T-helper 22 cell (primary cell): ENCODE measurements at places on chromosomes 11 and 22.
A peak's percentile ranks its signal among the peaks of the same experiment; 100 is the strongest.

DNA sequence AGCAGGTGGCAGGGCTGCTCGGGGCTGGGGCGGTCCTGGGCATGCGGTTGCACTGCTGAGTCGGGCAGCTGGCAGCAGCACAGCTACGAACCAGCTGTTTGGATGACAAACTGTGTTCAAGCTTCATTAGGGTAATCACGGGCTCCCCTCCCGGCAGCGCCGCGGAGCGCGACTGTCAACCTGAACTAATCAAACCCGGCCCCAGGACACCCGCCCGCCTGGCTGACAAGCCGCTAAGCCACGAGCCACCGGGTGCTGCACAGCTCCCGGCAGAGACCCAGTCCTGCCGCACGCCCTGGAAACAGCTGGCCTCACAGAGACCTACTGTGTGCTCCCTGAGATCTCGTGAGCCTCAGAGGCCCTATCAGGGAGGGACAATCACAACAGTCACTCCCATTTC lies 60.6 kb upstream of the TCF20 start:
- DNase-seq = no peak

- no peak for DNase-seq
These were observed 144.3 kb upstream of the ANO3 start for GRCh38 chr11:26187639-26188038.

GRCh38 chr22:44952863-44953746 lies 56.7 kb downstream of the PHF21B start:
- no peak for DNase-seq

DNA sequence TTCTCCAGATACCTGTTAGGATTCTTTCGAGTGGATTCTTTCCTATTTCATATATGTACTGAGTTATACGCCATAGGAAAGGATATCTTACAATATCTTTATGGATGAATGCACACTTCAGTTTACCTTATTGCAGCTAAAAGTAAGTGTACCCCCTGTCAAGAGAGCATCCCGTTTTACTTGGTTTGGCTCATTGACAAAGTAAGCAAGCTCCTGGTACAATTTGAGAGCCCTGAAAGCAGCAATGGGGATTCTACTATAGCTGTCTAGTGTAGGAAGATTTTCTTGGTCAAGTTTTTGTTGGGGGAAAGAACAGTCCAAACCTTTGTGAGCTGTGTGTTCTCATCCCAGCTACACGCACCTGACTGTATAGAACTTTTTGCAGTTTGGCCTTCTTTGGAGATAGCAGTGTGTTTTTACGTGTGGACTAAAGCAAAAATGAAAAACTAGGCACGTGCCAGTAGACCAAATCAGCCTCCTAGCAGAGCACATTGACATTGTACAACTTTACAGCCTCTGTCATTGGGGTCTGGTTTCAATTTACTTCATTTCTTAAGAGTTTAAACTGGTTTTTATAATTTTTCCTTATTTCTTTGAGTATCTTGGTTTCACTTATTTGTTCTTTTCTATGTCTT lies 44.0 kb downstream of the PPP6R3 start:
- no peak for DNase-seq

- DNase-seq = no peak
These were observed 1.2 kb downstream of the MSANTD2 start for GRCh38 chr11:124798991-124799347.

DNA sequence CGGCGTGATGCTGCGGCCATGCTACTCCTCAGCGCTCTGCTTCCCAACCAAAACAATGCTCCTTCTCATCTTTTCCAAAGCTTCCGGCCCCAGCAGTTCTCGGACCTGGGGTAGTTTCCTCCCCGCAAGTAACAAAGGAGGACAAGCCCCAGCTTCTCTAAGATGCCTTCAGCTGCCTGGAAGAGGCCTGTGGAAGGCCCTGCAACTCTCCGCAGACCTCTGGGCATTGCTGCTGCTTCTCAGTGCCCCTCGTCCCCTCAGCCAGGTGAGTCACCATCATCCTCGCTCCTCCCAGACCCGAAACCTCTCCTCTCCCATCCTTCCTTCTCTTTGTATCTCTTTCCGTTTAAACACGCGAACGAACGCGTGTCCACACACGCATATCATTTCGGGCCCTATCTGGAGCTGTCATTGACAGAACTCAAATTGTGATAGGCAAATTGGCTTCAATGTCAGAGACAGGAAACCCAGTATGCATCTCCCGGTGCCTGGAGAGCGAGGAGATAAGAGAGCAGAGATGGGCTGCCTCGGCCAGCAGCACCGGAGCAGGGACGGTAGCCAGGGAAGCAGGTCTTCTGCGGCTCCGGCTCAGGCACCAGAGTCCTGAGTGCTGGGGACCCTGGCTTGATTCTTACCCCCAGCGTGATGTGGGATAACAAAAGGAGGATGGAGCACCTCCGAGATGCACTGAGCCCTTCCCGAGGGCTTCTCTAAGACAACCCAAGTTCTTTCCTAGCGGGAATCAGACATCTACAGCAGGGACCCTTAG lies 22.0 kb upstream of the JAM3 start:
- DNase-seq = no peak

GRCh38 chr11:12674936-12675696 lies 895 bp downstream of the TEAD1 start:
- DNase-seq = no peak

DNA sequence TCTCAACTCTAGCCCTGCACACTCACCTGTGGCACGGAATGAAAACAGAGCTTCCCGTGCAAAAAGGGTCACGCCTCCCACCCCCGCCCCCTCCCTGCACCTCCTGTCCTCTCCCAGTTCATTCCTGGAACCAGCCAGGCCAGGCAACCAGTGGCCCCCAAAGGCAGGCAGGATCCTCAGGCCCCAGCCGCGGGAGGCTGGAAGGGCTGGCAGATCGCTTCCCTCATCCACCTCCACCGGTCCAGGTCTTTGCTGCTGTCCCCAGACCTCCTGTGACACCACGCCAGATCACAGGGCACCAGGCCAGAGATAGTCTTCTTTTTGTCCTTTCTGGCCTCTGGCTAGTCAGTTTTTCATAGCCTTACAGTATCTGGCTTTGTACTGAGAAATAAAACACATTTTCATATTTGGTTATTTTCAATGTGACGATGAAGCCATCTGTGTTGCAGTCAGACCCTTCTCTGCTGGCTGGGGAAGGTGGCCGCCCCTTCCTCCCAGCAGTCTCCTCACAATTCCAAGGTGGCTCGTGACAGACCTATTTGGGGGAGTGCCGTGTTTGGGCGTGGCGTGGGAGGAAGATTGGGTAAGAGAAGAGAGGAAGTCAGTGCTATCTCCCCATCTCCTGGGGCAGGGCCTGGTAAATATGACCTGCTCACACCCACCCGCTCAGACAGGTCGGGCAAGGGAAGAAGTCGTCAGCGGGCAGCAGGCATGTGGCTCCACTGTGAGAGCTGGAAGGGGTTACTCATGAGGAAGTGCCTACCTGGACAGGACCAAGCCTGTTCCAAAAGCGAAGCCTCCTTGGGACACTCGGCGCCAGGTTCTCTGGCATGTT lies 9.1 kb downstream of the SSH3 start:
- DNase-seq = peak; percentile 46

- no peak for DNase-seq
These were observed 38.6 kb downstream of the IGF2 start for GRCh38 chr11:2100361-2101170.

DNA sequence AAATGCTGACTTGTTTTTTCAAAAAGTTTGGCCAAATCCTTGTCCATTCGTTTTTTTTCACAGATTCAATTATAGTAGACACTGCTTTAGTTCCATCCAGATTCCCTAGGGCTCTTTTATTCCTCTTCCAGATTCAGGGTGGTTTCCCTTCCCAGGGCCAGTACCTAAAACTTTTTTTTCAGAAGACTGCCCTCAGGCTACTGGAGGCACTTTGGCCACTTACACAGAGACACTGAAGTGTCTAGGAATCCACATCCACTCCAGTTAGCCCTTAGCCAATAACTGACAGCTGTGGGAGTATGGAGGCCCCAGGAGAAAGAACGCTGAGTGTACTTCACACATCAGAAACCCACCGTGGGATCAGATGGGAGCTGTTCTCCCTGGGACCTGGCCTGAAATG lies 77.3 kb downstream of the CCDC34 start:
- DNase-seq = no peak

DNA sequence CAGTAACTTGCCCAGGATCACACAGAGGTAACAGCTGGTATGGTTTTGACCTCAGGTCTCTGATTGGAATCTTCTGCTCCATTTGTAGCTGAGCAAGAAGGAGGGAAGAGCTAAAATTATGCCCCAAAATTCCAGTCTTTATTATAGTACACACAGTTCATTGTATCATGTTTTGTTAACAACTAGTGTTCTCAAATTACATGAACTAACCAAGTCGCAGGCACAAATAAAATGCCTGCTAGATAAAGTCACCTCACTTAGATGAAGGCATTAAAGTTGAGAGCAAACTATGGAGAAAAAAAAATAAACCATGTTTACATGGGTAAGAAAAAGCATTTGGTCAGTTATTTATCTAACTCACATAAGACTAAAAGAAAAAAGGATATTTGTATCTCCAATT lies 58.8 kb downstream of the PDGFD start:
- no peak for DNase-seq

- DNase-seq = no peak
These were observed 29.2 kb upstream of the B3GAT1 start for GRCh38 chr11:134441281-134441680.

DNA sequence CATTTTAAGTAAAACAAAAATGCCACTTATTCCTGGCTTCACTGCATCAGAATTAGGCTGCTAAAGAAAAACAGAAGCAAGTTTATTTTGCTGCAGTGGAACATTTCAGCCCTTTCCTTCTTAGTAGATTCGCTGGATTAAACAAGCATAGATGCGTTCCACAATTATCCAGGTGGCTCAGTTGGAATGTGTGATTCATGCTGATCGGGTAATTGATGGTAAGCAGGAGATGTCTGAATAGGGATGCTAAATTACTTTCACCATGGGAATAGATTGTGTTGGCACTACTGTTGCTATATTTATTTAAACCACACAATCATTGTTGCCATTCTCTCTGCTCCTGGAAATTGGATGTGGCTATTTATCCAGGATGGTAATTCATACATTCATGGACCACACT lies 440.1 kb upstream of the DDI1 start:
- no peak for DNase-seq

- DNase-seq = no peak
These were observed 26.5 kb downstream of the SGSM3 start for GRCh38 chr22:40396882-40397281.

DNA sequence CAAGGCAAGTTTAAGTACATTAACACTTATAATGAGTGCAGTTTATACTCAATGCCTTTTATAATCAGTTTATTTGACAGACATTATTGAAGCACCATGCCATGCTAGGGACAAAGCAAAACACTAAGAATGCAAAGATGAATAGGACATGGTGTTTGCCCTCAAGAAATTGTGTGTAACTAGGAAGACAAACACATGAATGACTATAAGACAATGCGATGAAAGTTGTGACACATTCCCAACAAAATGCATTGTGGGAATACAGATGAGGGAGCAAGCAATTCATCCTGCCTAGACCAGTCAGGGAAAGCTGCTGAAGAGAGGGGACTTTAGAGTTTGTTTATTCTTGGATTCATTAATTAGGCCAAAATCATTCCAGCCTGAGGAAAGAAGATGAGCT lies 133.8 kb upstream of the TRPC6 start:
- no peak for DNase-seq

DNA sequence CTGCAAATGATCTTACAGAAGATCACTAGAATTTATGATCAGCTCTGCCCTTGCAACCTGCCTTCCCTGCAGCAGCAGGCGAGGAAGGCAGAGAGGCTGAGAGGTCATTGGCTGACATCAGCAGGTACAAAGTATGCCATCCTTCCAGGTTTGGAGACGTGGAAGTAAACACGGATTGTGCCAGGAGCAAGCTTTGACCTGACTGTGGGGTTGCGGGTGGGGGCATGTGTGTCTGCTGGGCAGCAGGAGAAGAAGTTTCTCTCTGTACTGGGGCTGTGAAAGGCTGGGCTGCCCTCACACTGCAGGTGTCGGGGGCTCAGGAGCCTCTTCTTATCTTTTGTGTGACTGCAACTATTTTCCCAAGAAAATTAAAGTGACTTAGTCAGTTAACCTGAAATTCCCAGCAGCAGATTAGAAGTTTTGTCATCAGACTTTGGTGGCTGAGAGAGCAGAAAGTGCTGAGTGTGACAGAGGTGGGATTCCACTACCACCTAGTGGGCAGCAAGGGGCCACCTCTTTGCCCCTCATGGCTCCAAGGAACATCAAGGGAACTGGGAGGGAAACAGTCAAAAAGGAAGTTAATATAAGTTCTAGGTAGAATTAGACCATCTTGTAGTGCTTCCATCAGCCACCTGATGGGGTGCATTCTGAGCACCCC lies 565.9 kb downstream of the ETS1 start:
- no peak for DNase-seq

GRCh38 chr11:72816404-72816990 lies 2.3 kb downstream of the ATG16L2 start:
- no peak for DNase-seq

DNA sequence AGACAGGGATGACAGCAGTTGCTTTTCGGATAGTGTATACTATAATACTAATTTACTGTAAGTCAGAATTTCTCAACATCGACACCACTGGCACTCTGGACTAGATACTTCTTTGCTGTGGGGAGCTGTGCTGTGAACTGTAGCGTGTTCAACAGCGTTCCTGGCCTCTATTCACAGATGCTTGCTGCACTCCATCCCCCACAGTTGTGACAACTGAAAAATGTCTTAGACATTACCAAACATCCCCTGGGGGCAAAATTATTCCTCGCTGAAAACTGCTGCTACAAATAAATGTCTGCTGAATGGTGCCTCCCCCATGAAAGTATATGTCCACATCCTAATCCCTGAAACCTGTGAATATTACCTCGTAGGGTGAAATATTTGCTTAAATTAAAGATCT lies 7.5 kb upstream of the SLC15A3 start:
- DNase-seq = no peak

GRCh38 chr22:50074056-50074455 lies 11.2 kb downstream of the MLC1 start:
- no peak for DNase-seq

DNA sequence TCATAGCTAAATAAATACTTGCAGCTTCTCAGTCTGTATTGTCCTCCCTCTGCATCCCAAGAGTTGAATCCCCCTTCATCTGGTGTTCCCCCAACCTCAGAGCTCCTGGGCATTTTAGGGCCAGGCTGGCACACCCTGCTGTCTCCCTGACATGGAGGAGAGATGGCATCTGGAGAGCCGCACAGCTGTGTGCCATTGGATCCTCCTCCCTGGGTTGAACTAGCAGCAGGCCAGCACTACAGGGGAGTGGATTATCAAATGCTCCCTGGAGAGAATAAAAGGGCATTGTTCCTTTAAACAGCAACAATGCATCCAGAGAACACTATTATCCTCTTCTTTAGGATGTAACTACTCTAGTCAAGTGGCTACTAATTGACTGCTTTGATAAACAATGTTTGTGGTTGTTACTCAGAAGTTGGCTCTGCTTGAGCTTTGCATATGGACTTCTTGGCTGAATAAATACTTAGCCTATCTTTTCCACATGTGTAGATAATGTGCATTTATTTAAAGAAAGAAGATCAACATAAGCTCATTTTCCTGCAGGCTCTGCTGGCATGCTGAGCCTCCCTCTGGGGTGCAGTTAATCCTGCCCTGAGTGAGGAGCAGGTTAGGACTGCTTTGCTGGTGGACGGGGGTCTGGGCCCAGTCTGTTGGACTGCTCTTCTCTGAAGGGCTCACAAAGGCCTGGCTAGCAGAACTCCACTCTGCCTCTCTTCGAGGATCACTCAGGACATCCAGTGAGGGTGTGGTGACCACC lies 897.2 kb downstream of the TBC1D22A start:
- DNase-seq = no peak
